A549 treated with ZK216348 at 1 μM for 4 hours (cell line): ENCODE measurements at places on chromosomes 13 and 19. TPM values are rescaled to one million over a fixed set of nuclear protein-coding genes. Genes with fewer than 3 reads are reported as not detected.

CBARP gene
- 2.3 to 6.0 TPM (median 4.7 TPM) in 5 replicates for total RNA-seq

ADGRE3 gene
- total RNA-seq = not detected in 5 replicates

FCGBP gene
- 0.22 to 1.3 TPM (median 0.90 TPM) in 5 replicates for total RNA-seq

ANGPTL8 gene
- total RNA-seq = not detected in 5 replicates

DLEU7 gene
- total RNA-seq = not detected in 5 replicates

FREM2 gene
- total RNA-seq = not detected in 5 replicates

SLC25A41 gene
- 0.11 to 0.23 TPM (median 0.15 TPM) in 4 of 5 replicates, not detected in the other for total RNA-seq

DZIP1 gene
- total RNA-seq = 9.0 to 18.8 TPM (median 14.1 TPM) in 5 replicates

ODAD3 gene
- 1.1 to 2.1 TPM (median 1.3 TPM) in 5 replicates for total RNA-seq

COLGALT1 gene
- 46.5 to 80.8 TPM (median 73.0 TPM) in 5 replicates for total RNA-seq

IGFL2 gene
- 0.50 to 1.3 TPM (median 0.73 TPM) in 5 replicates for total RNA-seq

COPE gene
- 139 to 168 TPM (median 153 TPM) in 5 replicates for total RNA-seq

SLC1A5 gene
- 178 to 276 TPM (median 249 TPM) in 5 replicates for total RNA-seq

GADD45B gene
- 70.8 to 82.8 TPM (median 78.0 TPM) in 5 replicates for total RNA-seq

PSG4 gene
- 0.22 to 2.0 TPM (median 0.50 TPM) in 5 replicates for total RNA-seq

GSX1 gene
- total RNA-seq = not detected in 5 replicates

UBE2M gene
- 134 to 148 TPM (median 138 TPM) in 5 replicates for total RNA-seq

IL17D gene
- total RNA-seq = 1.1 to 1.5 TPM (median 1.2 TPM) in 5 replicates

STOML3 gene
- total RNA-seq = not detected in 5 replicates

BICRA gene
- total RNA-seq = 8.5 to 17.5 TPM (median 15.3 TPM) in 5 replicates

BRSK1 gene
- 3.2 to 5.1 TPM (median 4.6 TPM) in 5 replicates for total RNA-seq
